ENCODE measurements at places on chromosomes 1 and 21. TPM values are rescaled to one million over a fixed set of nuclear protein-coding genes. Genes with fewer than 3 reads are reported as not detected.

GRCh38 chr1:17630048-17630830, 90.7 kb downstream of the ARHGEF10L start:
- no peak for DNase-seq

- DNase-seq: no peak
Observed at GRCh38 chr1:76615253-76616035, 251.8 kb upstream of the ST6GALNAC5 start.

DNA sequence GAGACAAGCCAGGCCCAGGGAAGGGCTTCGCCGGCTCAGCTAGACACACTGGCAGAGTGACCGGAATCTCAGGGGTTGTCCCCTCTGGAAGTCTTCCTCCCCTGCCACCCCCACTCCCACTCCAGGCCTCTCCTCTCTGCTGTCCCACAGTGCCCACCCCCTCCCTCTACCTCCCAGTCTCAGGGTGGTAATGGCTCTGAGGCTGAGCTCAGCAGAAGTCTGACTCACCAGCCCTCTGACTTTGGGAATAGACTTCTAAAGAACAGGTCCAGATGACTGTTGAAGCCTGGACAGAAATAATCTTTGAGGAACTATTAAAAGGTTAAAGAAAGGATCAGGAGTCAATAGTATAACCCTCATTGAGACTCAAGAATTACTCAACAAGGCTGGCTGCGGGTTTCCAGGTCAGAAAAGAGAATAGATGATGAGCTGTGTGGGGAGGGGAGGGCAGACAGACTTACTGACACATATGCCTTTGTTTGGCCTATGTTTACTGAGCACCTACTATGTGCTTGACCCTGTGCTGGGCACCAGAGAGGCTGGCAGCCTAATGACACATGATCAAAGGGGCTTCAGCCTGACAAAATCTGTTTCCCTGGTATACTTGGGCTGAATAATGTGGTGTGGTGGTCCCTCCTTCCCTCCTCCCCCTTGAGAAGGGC, 8.2 kb downstream of the HCRTR1 start:
- no peak for DNase-seq

- no peak for DNase-seq
Observed at GRCh38 chr1:6686294-6686693, 15.3 kb downstream of the DNAJC11 start.

DNA sequence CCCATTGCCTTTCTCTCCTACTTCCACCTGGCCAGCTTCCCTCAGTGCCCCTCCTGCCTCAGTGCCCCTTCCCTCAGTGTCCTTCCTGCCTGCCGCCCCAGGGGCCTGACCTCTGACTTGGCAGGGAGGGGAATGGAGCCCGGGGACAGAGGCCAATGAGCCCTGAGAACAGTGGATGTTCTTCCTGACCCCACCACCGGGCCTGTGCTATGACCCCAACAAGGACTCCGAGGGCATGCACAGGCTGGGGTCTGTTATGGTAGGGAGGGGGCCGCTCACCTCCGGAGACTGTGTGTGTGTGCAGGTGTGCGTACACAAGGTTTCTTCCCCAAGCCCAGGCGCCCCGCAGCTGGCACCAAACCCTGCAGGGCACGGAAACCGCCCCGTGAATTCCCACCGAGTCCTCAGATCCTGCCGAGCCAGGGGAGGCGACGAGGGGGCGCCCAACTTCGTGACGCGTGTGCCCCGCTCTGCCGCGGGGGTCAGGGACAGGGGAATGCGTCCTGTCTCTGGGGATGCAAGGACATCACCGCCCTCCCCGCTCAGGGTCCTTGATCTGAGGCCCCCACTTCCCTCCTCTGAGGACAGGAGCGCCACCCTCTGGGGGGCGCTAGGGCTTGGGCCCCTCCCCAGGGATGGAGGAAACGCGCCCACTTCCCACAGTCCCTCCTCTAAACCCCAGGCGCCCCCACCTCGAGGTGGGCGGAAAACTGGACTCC, 766 bp downstream of the RAP1GAP start:
- no peak for DNase-seq

- no peak for DNase-seq
Observed at GRCh38 chr1:54883349-54884102, 3.5 kb downstream of the DHCR24 start.

- peak; percentile 71 for DNase-seq
Observed at GRCh38 chr1:5745800-5746610, 246.2 kb downstream of the NPHP4 start.

GRCh38 chr1:167429612-167430011, 88.7 kb downstream of the CD247 start:
- DNase-seq: no peak

NPPB gene
- total RNA-seq: not detected

- DNase-seq: no peak
Observed at GRCh38 chr1:186689907-186690306, 9.7 kb upstream of the PTGS2 start.

RAB3B gene
- total RNA-seq: 0.09 TPM

RYR2 gene
- total RNA-seq: 0.02 TPM

PTP4A2 gene
- total RNA-seq: 541 TPM

GRCh38 chr1:159953536-159954515, at the start of gene SLAMF9:
TSS of gene SLAMF9 (minus strand) at chr1:159954237. CDS start at chr1:159954137, 100 bp downstream.
- no peak for DNase-seq

DNA sequence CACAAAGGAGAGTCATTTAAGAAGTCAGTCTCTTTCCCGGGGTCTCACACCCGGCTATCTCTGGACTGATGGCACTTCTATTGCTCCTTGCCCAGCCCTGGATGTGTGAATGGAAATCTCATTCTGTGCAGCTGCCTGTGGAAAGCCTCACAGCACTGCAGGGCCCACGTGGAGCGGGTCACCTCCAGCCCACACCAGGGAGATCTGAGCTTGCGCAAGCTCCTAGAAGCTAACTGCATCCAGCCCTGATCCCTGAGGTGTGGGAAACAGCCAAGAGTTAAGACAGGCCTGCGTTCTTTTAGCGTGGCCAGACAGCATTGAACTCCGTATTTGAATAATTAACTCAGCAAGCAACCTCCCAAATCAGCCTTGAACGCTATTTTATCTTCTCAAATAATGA, 150.5 kb downstream of the LRIG2 start:
- DNase-seq: no peak

DNA sequence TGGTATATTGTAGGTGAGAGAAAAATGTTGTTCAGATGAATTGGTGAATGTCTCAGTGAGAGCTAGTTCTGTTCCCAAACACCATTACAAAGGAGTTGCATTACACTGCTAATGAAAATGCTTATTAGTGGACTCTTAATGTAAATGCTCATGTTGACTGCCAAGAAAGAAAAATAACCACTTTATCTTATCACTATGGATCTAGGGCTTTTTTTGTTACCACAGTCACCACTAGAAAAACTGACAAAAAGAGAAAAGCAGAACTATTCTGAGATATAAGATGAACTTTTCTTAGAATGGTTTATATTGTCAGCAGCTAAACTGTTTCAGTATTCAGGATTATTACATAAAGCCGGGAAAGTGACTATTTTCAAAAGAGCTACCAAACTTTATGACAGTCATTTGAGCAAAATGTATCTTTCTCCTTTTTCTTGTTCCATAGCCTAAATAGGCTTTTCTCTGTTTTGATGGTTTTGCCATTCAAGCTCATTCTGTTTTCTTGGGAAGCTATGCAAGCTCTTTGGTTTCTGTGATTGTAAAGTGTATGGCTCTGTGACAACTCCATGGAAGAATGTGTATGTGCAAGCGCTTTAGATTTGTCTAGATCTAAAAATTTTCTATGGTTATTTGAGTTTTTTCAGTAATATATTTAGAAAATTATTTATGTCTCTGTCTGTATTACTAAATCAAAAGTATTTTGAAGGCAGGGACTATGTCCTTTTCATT, 64.2 kb upstream of the DPH5 start:
- no peak for DNase-seq

GRCh38 chr1:228079013-228079412, 3.5 kb upstream of the ARF1 start:
- DNase-seq: no peak

Measured in activated T-cell treated with anti-CD3 and anti-CD28 coated beads, Interleukin-2, amount 50 U/mL, for 72 hours (primary cell).